Skin of body (tissue), 3 donors: ENCODE measurements at places on chromosomes 5 and 9.

- no peak for DNase-seq
Measured at GRCh38 chr9:135671591-135672041, 8.5 kb downstream of the LCN9 start.

DNA sequence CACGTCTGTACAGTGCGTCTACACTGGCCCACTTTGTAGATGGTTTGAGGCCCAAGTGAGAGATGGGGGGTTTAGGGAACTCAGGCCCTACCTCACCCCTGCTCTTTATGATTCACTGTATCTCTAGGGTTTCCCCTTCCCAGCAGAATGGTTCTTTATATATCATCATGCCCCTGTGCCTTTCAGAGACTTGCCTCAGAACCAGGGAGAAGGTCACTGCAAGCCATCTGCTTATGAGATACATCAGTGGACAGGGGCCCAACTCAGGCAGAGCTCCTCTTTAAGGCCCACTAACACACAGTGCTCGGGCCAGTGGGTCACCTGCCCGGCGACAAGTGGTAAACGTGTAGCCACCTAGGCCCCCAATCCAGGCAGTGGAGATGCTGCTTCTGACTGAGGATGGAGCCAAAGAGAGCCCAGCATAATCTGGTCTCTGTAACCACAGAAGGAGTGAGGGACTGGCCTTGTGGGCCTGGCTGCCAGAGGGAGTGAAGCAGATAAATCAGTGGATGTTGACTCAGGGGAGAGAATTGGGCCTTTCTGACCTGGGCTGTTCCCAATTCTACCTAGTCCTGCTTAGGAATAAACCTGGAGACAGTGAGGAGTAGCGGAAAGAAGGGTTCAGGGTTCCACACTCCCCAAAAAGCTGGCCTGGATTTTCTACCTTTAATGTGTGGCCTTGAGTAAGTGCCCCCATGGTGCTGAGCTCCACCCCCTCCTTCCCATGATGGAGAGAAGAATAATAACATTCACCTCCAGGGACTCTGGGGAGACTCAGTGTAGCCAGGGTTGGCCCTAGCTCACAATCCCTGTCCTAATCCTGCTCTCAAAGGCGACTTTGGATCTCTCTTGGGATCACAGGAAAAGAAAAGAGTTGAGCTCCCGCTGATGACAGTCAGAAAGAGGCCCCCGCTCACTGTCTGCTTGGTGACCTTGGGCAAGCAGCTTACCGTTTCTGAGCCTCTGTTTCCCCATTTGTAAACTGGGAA lies 2.8 kb upstream of the DUSP1 start:
- no peak for DNase-seq

DNA sequence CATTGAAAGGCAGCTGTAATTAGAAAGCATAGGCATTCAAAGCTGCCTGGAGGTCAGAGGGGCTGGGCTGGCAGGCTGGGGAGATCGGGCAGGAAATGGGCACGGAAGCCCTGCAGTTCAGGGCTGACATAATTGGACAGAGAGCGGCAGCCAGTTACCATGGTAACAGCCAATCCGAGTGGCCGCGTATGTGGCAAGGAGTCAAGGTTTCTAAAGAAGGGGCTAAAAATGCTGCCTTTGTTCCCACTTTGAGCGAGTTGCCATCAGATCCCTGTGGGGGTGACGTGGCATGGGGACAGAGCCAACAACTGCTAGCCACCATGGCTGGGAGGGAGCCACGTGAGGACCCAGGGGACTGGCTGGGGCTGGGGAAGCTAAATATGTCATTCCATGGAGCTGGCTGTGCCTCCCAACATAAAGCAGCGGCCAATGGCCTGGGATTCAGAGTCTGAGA lies 44.7 kb upstream of the NDFIP1 start:
- DNase-seq: peak; percentile 70

GRCh38 chr5:149422366-149423048 lies 43.4 kb upstream of the IL17B start:
- peak; percentile 47 for DNase-seq

DNA sequence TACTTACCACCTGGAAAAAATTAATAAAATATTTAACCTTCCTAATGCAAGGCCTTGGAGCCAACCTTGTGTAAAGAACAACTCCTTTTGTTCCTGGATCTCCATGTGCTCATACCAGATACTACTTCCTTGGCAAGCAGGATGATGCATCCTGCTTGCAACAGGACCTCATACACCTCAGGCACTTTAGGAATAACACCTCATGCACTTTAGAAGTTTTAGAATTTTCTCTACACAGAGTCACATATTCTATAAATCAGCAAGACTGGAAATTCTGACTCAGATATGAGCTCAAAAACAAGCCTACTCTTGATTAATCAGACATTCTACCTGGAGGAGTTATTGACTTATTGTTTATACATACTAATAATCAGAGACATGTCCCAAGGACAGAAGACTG lies 209.6 kb upstream of the CDH10 start:
- DNase-seq: no peak
